ENCODE measurements at places on chromosomes 7 and 10.

DNA sequence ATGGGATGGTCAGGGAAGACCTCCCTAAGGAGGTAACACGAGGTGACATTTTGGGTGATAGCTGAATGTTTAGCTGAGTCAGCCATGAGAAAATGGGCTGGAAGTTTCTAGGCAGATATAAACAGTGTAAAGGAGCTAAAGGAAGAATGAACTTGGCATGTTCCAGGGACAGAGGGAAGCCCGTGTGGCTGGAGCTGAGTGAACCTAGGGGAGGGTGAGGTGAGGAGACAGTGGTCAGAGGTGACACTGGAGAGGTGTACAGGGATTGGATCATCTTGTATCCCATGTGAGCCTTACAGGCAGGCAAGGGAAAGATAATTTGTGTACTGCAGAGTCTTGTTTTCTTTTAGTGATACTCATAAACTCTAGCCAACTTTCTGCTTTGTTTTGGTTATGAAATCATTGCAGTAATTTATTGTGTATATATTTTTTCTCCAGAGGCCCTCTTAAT lies 1.8 kb downstream of the STARD3NL start:
- DNase-seq = no peak

GRCh38 chr10:33643042-33643441 lies 308.6 kb upstream of the NRP1 start:
- DNase-seq = no peak

DNA sequence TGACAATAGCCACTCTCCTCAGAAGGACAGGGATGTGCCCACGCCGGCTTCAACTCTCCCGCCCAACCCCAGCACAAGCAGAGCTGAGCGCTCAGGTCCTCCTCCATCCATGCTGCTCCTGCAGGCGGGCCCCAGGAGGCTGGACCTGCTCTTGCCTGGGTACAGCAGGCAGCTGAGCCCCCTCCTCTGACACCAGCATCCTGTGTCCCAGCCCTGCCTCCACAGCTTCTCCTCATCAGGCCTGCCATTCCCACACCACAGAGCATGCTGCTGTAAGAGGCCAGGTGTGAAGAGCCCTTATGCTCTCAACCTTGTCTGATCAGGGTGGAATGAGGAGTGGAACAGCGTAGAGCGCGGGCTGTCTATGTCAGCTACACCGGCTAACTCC lies 302.2 kb downstream of the PTPRN2 start:
- DNase-seq = no peak

GRCh38 chr7:158726277-158726807 lies 21.7 kb upstream of the NCAPG2 start:
- no peak for DNase-seq

DNA sequence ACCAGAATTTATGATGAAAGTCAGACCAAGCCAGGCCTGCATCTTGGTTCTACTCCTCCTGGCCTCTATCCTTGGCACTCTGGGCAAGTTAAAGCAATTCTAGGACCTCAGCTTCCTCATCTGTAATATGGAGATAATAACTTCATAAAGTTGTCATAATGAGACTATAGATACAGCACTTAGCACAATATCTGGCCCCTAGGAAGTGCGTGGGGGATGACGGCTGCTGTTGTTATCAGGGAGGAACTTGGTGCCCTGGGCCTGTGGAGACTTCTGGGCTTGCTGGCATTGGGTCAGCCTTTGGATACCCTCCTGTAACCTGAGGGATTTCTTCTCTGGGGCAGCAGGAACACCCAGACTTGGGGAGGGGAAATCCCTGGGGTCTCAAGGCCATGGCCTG lies 27.6 kb downstream of the PFKFB3 start:
- no peak for DNase-seq

GRCh38 chr7:114644455-114644854 lies 229.8 kb downstream of the FOXP2 start:
- DNase-seq = no peak

DNA sequence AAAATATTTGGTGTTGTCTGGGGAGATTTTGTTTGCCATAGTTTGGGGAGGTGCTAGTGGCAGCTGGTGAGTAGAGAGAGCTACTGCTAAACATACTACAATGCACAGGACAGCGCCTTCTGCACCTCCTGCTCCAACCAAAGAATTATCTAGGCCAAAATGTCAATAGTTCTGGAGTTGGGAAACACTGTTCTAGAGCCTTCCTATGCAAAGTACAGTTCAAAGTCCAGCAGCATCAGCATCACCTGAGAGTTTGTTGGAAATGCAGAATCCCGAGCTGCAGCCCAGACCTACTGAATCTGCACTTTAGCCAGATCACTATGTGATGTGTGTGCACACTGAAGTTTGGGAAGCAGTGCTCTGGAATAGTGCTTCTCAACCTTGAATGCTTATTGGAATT lies 290.7 kb downstream of the TCF7L2 start:
- DNase-seq = no peak

DNA sequence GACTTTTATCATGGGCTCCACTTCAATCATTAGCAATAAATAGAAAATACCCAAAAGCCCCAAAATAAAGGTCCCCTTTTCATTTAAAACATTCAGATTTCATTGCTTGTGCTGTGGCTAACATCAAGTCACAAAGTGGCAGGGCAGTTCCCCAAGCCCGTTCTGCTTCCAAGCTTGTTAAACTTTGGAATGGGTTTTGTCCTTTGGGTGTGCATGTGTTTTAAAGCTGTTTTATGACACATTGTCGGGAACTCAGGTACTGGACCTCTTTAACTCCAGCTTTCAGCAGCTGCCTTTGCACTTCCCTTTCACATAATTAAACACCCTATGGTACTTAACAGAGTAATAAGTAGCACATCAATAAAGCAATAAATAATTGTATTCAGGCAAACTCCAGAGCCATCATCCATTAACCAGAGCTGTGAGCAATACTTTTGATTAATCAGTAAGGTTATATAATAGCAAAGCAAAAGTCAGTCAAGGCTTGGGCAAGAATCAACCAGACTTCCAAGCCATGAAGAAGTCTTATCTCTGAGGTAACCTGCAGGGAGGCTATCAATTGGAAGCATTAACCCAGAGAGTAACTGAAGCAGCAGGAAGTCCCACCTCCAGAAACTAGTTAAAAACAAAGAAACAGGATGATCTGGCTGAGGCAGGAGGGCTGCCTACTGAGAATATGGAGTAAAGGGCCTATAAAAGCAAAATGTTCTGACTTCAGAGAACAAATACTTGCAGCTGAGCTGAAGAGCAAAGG lies 56.1 kb upstream of the ARID5B start:
- DNase-seq = no peak

DNA sequence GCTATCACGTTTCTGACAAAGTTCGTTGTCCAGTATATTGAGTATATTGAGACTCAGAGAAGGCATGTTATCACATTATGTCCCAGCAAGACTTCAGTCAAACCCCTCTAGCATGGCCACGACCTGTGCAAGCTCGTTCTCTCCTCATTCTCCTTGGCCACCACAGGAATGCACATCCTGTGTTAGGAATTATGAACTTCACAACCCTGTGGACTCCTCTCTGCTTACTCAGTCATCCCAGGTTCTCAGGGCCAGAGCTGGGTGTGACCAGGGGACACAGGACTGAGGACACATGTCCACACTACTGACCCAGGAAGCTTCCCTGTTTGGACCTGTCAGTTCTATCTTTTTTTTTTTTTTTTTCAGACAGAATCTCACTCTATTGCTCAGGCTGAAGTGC lies 4.4 kb downstream of the SH2D4B start:
- no peak for DNase-seq

- no peak for DNase-seq
Measured at GRCh38 chr7:110947408-110947807, 143.5 kb upstream of the LRRN3 start.

DNA sequence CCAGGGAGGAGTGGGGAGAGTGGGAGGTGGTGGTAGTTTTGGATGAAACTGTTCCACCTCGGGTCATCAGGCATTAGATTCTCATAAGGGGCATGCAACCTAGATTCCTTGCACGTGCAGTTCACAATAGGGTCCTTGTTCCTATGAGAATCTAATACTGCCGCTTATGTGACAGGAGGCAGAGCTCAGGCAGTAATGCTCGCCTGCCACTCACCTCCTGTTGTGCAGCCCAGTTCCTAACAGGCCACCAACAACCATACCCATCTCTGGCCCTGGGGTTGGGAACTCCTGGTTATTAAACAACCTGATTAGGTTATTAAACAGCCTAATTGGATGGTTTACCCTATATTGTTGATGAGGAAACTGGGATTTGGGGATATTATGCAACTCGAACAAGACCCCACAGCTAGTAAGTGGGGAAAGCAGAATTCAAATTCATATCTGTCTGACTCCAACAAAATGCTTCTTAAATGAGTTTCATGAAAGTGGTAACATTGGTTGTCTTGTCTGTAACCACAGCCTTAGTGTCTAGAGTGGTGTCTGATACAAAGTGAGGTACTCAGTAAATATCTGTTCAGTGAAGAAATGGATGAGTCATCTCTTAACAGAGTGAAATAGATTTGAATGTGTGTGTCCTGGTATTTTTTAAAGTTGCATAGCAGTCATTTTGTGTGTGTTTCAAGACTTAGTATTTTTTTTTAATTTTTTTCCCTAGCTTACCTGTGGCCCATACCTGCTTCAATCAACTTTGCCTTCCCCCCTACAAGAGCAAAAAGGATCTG lies 101.6 kb downstream of the HECTD2 start:
- no peak for DNase-seq

DNA sequence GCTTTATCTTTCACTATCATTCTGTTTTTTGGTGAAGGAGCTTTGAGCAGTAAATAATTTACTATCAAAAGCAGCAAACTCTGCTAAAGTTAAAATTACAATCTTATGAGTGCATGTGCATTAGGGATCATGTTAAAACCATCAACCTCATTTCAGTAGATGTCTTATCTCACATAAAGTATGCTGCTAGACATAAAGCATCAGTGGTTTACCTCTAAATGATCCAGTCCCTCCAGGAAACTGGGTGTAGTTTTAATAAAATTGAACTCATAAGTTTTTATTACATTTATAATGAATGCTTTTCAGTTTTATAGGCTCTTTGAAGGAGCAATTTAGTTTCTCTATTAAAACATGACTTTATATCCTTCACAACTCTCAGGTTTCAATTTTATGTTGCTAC lies 108.7 kb downstream of the LRRN3 start:
- no peak for DNase-seq

GRCh38 chr10:29859521-29860130 lies 199.8 kb downstream of the JCAD start:
- DNase-seq = no peak

DNA sequence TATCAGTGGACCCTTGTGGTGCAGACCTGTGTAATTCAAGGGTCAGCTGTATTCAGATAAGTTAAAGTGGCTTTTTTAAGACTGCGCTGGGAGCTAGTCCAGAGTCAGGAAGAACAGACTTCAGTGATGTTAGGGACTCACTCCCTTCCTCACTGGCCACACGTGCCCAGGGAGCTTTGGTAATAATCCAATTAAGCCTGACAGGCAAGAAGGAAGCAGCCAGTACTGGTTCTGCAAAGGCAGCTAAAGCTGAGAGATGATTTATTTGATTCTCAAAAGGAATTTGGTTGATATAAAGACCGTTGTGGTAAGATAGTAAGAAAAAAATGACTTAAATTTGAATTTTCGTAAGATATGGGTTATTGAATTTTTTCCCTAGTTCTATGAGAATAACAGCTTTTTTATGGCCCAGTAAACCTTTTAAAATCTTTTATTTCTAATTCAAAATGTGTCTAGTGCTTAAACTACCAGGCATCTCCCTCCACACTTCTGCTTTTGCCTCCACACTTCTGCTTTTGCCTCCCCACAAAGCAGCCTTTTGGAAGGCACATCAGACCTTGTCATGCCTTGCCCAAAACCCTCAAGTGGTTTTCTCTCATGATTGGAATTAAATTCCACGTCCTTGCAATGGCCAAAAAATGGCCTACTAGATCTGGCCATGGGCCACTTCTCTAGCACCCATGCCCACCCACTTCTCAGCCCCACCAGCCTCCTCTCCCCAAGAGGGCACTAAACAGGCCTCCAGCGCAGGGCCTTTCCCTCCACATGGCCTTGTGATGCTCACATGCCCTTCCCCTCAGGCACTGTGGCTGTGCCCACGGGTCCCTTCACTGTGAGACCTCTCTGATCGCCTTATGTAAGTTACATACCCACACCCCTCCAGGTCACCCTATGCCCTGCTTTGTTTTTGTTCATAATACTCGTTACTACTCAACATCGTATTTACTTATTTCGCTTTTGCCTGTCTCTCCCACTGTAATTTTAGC lies 92.5 kb downstream of the POU6F2 start:
- DNase-seq = no peak

DNA sequence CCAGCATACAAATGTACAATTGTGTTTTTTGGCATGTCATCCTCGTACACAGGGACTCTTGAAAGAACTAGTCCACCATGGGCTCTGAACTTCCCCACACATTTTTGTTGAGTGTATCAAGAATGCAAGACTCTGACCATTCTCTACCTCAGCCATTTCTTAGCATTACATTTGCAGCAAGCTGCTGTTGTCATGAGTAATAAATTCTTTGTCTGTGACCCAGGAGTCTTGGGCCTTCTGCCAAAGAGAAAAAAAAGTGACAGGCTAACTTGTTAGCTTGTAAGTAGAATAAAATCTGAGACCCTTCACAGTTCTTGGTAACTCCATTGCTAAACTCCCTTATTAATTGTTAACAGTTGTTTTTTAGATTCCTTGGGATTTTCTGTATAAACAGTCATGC lies 542.3 kb upstream of the MBL2 start:
- no peak for DNase-seq

DNA sequence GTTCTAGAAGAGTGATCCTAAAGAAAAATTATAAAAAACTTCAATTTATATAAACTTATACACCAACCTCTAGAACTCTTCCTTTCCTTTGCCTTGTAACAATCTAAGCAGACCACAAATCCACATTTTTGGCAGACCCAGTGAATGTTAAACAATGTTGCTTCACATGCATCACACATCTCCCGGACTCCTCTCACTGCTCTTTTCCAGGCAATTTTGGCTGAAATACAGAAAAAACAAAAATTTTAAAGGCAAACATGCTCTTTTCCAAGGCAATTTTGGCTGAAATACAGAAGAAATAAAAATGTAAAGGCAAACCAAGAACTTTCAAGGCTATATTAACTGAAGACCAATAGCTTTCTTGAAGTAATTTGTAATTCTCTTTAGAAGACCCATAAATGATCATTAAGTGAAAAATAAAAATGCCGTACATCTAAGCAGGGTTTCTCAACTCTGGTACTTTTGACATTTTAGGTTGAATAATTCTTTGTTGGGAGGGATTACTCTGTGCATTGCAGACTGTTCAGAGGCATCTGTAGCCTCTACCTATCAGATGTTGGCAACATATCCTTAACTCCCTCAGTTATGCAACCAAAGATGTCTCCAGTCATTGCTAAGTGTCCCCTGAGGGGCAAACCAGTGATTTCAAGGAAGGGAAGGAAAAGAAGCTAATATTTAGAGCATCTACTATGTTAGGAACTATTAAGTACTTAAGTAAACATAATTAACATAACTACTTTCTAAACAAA lies 64.4 kb downstream of the NRBF2 start:
- DNase-seq = no peak
